ENCODE measurements at places on chromosomes 6 and 20. TPM values are rescaled to one million over a fixed set of nuclear protein-coding genes. Genes with fewer than 3 reads are reported as not detected.

DNA sequence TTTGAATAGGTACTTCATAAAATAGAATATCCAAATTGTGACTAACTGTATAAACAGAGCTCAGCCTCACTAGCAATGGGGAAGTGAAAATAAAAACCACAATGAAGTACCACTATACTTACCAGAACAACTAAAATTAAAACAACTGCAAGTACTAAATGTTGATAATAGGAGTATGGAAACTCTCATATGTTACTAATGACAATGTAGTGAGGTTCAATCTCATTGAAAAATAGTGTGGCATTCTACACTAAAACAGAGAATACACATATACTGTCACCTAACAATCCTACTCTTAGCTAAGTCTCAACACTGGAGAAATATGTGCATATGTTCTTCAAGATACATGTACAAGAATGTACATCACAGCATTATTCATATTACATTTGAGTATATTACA, 132.0 kb upstream of the CARMIL1 start:
- peaks cover 11% of the 10 kb centered on the region for H3K4me1 ChIP-seq
- no peaks in the 10 kb centered on the region for H3K36me3 ChIP-seq
- no peak overlapping the region for H3K4me3 ChIP-seq
- DNase-seq, result no peak
- H3K27me3 ChIP-seq, result no peaks in the 10 kb centered on the region

GRCh38 chr20:1180949-1181348, 3.8 kb downstream of the TMEM74B start:
- H3K27ac ChIP-seq, result no peak overlapping the region
- peaks cover 6% of the 10 kb centered on the region for H3K36me3 ChIP-seq
- H3K4me1 ChIP-seq, result peaks cover 13% of the 10 kb centered on the region
- H3K4me3 ChIP-seq, result no peak overlapping the region
- peaks cover 15% of the 10 kb centered on the region for H3K27me3 ChIP-seq

GRCh38 chr6:20399518-20399917, 2.2 kb upstream of the E2F3 start:
- H3K4me3 ChIP-seq, result no peak overlapping the region
- H3K27ac ChIP-seq, result no peak overlapping the region
- no peak for DNase-seq
- H3K4me1 ChIP-seq, result peaks cover 31% of the 10 kb centered on the region

GRCh38 chr20:16400234-16400633, 173.0 kb downstream of the KIF16B start:
- no peak overlapping the region for H3K4me3 ChIP-seq
- no peak overlapping the region for H3K27ac ChIP-seq
- DNase-seq, result no peak
- no peaks in the 10 kb centered on the region for H3K27me3 ChIP-seq

GRCh38 chr6:134735461-134735860, 214.4 kb downstream of the ALDH8A1 start:
- H3K27ac ChIP-seq, result no peak overlapping the region
- no peak overlapping the region for H3K4me3 ChIP-seq
- no peaks in the 10 kb centered on the region for H3K36me3 ChIP-seq
- peaks cover 14% of the 10 kb centered on the region for H3K4me1 ChIP-seq
- DNase-seq, result no peak

GRCh38 chr20:63427206-63427605, 45.2 kb downstream of the KCNQ2 start:
- H3K4me1 ChIP-seq, result no peaks in the 10 kb centered on the region
- H3K27ac ChIP-seq, result no peak overlapping the region
- DNase-seq, result no peak
- no peaks in the 10 kb centered on the region for H3K27me3 ChIP-seq

- no peaks in the 10 kb centered on the region for H3K27me3 ChIP-seq
- no peaks in the 10 kb centered on the region for H3K36me3 ChIP-seq
- H3K4me1 ChIP-seq, result no peaks in the 10 kb centered on the region
- H3K27ac ChIP-seq, result no peak overlapping the region
These were observed 528.7 kb upstream of the RNF217 start for GRCh38 chr6:124433387-124434160.

DNA sequence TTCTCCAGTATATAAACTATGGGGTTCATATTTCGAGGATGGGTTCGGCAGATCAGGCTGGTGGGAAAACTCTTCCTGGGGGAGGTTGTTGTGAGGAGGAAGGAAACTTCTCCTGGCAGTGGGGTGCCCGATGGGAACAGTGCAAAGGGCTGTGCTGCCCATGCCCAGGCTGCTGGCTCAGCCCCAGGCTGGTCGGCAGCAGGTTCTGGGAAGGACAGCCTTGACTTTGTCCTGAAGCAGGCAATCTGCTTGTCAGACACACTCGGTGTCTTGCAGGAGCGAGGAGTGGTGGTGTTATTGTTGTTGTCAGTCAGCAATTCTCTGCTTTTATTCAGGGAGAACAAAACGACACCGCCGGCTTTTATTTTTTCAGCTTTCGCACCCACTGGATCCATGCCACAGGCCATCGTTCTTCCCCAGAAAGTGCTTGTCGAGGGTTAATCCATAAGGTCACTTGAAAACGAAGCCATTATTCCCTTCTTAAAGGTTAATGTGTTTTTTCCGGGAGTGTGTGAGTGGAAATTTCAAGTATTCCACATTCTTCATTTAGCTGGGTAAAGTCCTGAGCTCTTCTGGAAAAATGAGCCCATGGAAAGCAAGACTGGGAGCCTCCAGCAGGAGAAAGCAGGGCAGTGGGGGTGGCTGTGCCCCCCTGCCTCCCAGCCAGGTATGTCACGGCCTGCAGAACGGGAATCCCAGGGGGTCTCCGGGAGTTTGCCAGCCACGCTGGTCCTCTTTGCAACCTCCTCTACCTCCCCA, 57.0 kb upstream of the STX16 start:
- no peak for DNase-seq
- no peaks in the 10 kb centered on the region for H3K36me3 ChIP-seq
- no peak overlapping the region for H3K27ac ChIP-seq
- no peaks in the 10 kb centered on the region for H3K4me1 ChIP-seq
- no peaks in the 10 kb centered on the region for H3K27me3 ChIP-seq

- H3K4me1 ChIP-seq, result peaks cover 20% of the 10 kb centered on the region
- H3K4me3 ChIP-seq, result no peak overlapping the region
- H3K36me3 ChIP-seq, result no peaks in the 10 kb centered on the region
These were observed 27.9 kb downstream of the PLEKHG1 start for GRCh38 chr6:150627585-150628025.

- H3K27ac ChIP-seq, result no peak overlapping the region
- DNase-seq, result no peak
- no peaks in the 10 kb centered on the region for H3K36me3 ChIP-seq
- no peaks in the 10 kb centered on the region for H3K27me3 ChIP-seq
These were observed 84.7 kb downstream of the HAO1 start for GRCh38 chr20:7855545-7855944.

Gene PXDC1
- total RNA-seq, result 109 TPM

Gene POU5F1
- total RNA-seq, result 4.1 TPM

Gene PPP1R14C
- total RNA-seq, result 14.3 TPM

Gene SLC22A1
- total RNA-seq, result 4.2 TPM

Gene IBTK
- 34.2 TPM for total RNA-seq

Gene DEFB124
- total RNA-seq, result not detected
